Hematopoietic multipotent progenitor cell treated with erythropoietin and hydrocortisone succinate and interleukin-3 and kit ligand, for 17 days (in vitro differentiated cells): ENCODE measurements at places on chromosomes 6 and 20.

- no peak for DNase-seq
Measured at GRCh38 chr20:36623444-36623843, 17.9 kb downstream of the RAB5IF start.

DNA sequence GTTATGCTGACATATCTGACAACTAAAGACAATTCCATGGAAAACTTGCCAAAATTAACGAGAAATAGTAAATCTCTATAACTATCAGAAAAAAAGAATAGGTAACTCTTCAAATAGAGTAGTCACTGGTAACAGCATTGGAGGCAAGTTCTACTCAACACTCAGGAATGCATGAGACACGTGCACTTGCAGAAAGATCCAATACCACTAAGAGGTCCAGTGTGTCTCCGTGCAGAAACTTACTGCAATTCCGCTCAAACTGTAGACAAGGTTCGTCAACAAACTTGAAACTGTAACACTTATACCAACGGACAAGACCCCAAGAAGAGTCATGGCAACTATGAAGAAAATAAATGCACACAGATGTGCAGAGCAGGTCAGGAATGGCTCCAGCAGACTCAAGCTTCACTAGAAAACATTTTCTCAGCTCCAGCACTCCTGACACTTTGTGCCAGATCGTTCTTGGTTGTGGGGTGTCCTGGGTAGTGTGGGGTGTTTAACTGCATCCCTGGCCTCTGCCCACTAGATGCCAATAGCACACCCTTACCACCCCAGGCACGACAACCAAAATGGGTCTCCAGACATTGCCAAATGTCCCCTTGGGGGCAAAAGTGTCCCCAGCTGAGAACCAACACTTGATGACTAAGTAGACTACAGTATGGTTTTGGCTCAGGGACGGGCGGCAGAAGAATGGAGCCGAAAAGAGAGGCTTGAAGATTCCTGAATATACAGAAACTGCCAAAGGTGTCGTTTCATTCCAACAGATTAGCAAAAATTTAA is 134.8 kb downstream of the DTNBP1 start:
- DNase-seq = no peak

- no peak for DNase-seq
Measured at GRCh38 chr6:35599761-35600658, 87.3 kb upstream of the TULP1 start.

DNA sequence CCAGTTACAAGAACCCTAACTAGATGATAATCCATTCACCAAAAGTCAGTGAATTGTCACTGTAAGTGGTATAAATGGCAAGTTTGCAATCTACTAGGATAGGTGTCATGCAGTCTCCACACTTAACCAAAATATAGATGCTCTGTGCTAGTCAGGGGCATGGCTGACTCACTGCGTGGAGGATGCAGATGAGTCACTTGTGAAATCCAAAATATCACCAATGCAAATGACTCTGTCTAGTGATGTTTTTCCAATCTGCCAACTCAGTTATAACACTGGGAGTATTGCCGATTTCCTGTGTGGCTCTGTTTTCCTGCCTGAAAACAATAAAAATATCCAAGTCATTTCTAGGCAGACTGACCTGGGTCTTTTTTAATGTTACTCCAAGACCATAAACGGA is 47.8 kb upstream of the NRSN1 start:
- DNase-seq = no peak

GRCh38 chr6:28161410-28162079 is 19.9 kb downstream of the ZKSCAN8 start:
- DNase-seq = peak; percentile 74

DNA sequence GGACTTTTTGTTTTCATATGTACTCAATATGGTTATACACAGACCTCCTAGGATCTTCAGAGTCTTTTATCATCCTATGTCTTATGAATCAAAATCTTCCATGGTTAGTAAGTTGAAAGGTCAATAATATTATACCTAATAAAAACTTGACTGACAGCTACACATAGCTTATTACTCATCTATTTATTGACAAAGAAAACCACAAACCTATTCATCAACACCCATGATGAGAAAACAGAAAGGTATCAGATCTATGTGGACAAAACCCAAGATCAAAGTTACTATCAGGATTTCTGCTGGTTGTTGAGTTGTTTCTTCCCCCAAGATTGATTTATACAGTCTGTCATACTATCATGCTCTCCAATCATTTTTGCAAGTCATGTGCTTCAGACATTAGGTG is 460.1 kb upstream of the MANEA start:
- DNase-seq = no peak

GRCh38 chr6:56399250-56399671 is 151.9 kb upstream of the COL21A1 start:
- DNase-seq = no peak

GRCh38 chr6:138502546-138502945 is 3.3 kb upstream of the NHSL1 start:
- DNase-seq = no peak

DNA sequence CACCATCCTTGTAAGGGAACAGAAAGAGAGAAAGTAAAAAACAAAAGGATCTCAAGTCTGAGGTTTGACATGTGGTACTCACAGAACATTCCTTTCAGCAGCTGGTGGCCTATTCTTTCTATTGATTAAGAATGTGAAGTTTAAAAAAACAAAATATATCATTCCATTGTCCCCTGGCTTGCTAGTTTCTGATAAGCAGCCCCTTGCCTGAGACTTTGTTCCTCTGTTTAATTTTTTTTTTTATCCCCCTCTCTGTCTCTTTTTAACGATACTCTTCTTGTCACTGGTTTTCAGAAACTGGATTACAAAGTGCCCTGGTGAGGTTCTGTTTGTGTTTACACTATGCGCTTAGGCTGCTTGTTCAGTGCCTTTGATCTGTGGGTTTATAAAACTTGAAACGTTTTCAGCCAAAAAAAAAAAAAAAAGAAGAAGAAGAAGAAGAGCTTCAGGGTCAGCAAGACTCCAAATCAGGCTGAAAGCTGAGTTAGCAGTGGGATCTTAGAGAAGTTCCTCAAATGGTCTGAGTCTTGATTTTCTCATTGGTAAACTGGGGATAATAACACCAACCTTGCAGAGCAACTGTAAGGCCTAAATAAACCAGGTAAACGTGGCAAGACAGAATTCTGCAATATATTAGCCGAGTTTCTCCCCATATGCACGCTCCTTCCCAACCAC is 45.1 kb upstream of the SLC22A23 start:
- no peak for DNase-seq

- DNase-seq = no peak
Measured at GRCh38 chr6:84766118-84766798, 1.9 kb upstream of the TBX18 start.

DNA sequence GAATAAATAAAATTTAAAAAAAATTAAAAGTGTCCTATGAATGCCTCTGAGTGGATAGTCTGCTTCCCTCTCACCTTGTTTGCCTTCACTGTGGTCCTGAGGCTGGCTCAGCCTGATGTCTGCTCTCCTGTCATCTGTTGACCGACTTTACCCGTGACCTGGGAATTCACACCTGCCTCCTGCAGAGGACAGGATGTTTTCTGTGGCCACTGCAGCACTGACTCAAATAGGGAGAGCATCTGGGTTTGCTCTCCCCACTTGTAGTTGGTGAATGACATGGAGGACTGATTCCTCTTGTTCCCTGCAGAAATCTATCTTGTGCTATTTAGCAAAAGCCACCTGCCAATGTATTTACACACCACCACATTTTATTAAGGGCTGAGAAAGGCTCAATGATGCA is 52.4 kb upstream of the ERVFRD-1 start:
- DNase-seq = no peak

DNA sequence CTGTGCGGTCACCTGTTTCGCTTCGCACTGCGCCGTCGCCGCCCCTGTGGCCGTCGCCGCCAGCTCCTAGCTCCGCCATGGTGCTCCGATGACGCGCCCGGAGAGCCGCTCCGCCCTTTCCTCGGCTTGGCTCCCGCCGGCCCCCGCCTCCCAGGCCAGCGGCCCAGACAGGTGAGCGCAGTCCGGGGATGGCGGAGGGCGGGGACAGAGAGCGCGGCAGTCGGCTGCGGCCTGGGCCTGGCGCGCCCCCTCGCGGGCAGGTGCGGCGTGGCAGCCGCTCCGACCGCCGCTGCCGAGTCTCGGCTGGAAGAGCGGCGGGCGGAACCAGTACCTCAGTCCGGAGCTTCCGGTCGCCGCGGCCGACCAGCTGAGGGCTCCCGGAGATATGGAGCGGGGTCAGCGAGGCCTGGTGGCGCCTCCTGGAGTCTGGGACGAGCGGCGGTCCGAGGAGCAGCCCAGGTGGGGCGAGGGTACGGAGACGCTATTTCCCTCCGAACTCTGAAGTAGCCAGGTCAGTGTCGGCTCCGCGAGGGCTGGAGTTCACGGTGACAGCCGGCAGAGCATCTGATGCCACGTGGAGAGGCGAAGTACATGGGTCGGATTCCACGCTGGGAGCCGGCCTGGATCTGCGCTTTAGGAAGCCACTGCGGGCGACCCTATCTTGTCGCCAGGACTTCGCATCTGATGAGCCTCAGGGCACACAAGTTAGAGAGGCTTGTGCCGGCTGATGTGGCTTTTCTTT is at the start of gene MAP7:
TSS of gene MAP7 (minus strand) at position 93 of the 742 bp plus-strand sequence. CDS start at position 79, 14 bp downstream.
- peak; percentile 72 for DNase-seq

- no peak for DNase-seq
Measured at GRCh38 chr6:93678841-93679454, 259.6 kb upstream of the EPHA7 start.

GRCh38 chr6:7433121-7433617 is 43.6 kb downstream of the RIOK1 start:
- no peak for DNase-seq

DNA sequence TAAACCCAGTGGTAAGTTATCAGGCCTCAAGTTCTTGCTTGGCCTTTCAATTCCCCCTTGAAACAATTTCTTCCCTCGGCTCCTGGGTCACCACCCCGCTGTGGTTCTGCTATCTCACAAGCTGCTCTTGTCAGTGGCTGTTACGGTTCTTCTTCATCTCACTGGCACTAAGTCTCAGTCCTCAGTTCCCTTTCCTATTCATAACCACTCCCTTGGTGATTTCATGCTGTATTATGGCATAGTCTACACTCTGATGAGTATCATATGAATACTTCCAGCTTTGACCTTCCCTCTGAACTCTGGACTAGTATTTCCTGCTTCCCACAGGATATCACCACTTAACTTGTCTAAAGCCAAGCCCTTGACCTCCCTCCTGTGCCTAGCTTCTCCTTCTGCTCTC is 7.9 kb downstream of the TAAR1 start:
- DNase-seq = no peak

DNA sequence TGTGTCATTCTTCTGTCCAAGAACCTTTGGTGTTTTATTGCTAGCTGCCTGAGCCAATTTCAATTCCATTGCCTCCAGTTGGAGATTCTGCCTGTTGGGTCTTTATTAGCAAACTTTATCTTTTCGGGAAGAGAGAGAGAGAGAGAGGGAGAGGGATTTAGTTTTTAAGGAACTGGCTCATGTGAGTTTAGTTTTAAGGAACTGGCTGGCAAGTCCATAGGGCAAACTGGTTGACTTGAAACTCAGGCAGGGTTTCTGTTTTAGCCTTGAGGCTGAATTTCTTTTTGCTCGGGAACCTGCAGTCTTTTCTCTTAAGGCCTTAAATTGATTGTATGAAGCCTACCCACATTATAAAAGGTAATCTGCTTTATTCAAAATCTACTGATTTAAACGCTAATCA is 23.0 kb downstream of the BCKDHB start:
- DNase-seq = no peak

DNA sequence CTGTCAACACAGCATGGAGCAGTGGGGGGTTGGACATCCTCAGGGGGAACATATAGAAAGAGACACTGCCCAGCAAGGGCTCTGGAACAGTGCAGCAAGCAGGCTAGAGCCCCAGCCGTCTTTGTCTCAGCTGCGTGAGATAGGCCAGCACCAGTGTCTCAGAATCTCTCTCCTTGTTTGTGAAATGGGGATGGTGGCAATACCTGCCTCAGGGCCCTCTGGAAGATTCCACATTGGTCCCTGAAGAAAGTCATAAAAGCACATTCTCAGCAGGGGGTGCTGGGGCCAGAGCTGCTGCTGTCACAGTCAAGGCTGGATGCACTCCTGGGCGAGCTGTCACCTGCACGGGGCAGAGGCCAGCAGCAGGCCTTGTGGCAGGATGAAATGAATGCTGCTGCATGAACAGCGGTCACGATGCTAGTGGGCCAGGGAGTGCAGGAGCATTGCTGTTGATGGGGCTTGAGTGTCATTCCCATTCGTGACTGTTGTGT is 121.7 kb downstream of the SYCP2 start:
- no peak for DNase-seq

- no peak for DNase-seq
Measured at GRCh38 chr6:118584911-118585310, 36.8 kb downstream of the PLN start.

- no peak for DNase-seq
Measured at GRCh38 chr6:144344646-144345045, 59.5 kb downstream of the UTRN start.

DNA sequence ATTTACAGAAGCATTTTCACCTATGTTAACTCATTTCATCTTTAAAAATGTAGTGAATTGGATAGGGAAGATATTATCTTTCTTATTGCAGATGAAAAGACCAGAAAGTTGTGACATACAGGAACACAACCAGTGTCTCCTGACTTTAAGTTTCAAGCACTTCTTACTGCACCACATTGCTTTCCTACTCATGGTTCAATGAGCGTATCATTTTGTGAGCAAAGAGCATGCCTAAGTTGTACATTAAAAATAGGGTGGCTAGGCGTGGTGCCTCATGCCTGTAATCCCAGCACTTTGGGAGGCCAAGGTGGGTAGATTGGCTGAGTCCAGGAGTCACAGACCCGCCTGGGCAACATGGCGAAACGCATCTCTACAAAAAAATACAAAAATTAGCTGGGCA is 21.2 kb upstream of the RNGTT start:
- DNase-seq = no peak

GRCh38 chr6:45477278-45477677 is 99.5 kb upstream of the SUPT3H start:
- no peak for DNase-seq

DNA sequence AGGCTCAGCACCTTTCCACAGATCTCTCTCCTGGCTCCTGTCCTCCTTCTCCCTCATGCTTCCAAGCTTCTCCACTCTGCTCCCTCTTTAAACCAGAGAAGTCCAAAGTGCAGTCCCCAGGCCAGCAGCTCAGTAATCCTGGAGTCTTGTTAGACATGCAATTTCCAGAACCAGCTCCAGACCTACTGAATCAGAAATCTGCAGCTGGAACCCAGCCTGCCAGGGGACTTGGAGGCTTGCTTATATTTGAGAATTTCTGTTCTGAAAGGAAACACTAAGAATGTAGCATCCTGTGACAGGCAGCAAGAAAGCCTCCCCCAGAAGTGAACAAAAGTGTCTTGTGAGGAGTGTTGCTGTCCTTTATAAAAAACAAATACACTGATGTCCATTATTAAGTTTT is 438.1 kb downstream of the BCKDHB start:
- DNase-seq = no peak

- no peak for DNase-seq
Measured at GRCh38 chr6:170223718-170224693, 66.9 kb downstream of the DLL1 start.

DNA sequence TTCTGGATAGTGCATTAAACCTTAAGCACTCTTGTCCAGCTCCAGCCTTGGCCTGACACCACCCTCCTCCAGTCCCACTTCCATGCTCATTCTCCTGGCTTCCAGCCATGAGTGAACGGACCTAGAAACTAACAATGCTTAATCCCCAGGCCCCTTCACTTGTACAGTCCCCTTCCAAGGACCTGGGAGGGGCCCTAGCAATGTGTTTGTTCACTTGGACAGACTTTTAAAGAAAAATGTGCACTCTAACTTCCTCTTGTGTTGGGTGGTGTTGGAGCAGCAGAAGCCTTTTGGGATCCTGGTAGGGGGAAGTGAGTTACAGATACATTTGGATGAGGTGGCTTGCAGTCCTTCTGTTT is 48.9 kb upstream of the CCN6 start:
- DNase-seq = no peak

GRCh38 chr20:41232973-41233926 is 84.3 kb downstream of the ZHX3 start:
- no peak for DNase-seq
